Fibroblast of upper back skin (primary cell): ENCODE measurements at places on chromosomes 1 and 21.
A peak's percentile ranks its signal among the peaks of the same experiment; 100 is the strongest.

DNA sequence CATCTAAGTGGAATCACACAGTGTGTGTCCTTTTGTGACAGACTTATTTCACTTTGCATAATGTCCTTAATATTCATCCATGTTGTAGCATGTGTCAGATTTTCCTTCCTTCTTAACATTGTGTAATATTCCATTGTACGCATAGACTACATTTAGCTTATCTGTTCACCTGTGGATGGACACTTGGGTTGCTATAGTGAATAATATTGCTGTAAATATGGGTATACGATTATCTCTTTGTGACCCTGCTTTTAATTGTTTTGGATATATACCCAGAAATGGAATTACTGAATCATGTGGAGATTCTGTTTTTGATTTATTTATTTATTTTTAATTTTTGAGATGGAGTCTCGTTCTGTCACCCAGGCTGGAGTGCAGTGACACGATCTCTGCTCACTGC lies 63.0 kb upstream of the ATP5PO start:
- no peak for DNase-seq

GRCh38 chr1:187413405-187414169 lies 584.8 kb downstream of the PLA2G4A start:
- no peak for DNase-seq

GRCh38 chr1:47984175-47984789 lies 12.9 kb downstream of the TRABD2B start:
- DNase-seq = no peak

DNA sequence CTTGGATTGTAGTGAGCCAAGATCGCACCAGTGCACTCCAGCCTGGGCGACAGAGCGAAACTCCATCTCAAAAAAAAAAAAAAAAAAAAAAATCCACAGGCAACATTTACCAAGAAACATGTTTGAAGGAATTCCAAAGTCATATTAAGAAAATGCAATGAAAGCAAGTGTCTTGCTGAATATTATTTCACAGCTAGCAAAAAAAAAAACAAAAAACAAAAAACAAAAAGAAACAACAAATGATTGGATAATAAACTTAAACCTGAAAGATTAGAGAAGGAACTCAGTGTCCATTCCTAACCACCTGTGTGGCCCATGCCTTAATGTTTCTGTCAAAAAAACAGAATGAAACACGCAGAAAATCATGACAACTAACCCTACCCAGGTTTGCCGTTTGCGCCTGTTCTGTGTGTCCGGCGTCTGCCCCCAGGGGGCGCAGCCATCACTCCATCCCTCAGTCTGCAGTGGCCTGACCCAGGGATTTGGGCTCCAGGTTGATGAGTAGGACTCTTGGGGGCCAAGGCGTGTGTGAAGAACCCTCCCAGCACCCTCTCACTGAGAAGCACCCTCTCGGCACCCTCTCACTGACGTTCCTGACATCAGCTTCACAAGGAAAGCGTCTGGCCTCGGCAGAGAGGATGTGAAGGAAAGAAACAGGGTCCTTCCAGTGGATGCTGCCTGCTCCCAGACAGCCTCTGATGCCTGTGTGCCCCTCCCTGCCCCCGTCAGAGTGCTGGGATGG lies 19.2 kb upstream of the PTTG1IP start:
- DNase-seq = no peak

DNA sequence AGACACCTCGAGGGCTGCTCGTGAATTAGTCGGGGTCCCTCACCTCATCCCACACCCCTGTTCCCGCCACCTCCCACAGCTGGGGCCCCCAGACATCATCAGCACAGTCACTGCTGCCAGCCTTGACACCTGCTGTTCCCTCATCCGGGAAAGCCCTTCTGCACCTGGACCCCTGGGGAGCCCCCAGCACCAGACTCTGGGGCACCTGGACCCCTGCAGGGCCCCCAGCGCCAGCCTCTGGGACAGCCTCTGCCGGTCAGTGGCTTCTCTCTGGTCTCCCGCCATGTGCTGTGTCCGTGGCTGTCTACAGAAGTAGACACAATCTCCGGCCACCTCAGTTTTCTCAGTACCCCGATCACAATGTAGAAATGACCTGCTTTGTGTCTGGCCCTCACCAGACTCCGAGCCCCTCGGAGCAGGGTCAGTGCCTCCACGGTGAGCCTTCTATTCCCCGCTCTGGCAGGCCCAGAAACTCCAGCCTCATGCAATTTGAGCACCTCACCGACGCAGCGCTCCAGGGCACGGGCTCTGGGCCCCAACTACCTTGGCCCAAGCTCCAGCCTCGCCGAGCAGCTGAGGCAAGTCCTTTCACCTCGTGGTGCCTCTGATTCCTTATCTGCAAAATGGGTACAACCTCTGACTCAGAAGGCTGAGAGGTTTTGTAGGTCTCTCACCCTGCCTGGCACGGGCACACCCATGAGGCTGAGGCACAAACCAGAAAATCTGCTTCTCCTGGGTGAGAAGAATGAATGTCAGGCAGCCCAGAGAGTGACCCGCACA lies 84.7 kb downstream of the RIPK4 start:
- DNase-seq = no peak

GRCh38 chr1:161719325-161719611 lies 2.1 kb upstream of the FCRLB start:
- no peak for DNase-seq

GRCh38 chr1:93447481-93448291 lies at the start of gene FNBP1L:
TSS of gene FNBP1L (plus strand) at chr1:93448118. CDS start at chr1:93448282, 164 bp downstream.
- peak; percentile 68 for DNase-seq

DNA sequence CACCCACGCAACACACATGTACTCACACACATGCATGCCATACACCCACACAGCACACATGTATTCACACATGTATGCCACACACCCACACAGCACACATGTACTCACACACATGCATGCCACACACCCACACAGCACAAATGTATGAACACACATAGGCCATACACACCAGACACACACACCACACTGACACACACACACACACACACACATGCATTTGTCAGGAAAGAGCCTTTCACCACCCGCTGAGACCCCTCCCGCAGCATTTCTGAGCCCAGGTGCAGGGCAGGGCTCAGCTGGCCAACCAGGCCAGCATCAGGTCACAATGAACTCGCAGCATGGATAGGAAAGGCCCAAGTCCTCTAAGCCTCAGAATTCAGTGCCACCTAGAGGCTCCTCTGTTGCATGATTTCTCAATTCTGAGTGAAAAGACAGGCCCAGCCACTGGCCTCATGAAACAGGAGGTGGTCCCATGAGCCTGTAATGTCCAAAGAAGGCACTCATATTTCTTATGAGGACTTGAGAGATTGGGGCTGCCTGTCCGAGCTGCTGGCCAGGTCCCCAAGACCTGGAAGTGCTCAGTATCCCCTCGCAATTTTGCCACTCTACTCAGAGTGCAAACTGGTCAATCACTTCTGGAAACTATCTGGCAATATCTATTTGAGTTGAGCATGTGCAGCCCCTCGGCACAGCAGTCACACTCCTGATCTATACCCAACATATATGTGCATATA lies 57.3 kb downstream of the PSMG1 start:
- peak; percentile 76 for DNase-seq

- DNase-seq = no peak
Observed at GRCh38 chr1:27275696-27276095, 41.3 kb downstream of the WDTC1 start.

DNA sequence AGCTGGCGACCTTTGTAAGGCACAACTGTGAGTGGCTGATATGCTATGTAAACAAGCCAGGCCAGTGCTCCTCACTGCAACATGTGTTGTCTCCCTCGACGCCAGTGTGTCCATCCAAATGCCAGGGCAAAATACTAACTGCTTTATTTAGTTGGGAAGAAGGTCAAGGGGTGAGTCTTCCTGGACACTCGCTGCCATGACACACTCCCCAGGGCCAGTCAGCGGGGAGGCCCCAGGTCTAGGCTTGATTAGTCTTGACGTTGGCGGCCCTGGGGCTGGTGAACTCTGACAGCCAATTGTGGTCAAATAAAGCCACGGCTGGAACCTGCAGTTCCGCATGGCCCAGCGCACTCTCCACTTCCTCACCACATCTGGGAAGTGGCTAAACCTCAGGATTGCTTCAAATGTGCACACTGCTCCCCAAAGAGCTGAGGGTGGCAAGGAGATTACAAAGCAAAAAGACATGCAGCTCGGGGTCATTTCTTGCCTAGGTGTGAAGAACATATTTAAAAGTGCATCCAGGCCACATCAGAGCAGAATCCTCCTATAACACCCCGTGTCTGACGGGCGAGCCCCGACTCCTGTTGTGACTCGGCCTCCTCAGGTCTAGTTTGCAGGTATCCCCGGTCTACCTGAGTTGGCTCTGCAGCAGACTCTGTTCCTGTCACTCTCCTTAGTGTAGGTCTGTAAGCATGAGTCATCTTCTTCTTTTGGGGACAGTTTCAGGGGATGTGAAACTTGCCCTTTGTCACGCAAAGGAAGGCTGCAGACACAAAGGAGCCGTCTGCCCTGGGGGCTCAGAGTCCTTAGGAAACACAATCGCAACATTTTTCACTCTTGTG lies 183.5 kb downstream of the RUNX1 start:
- DNase-seq = no peak

DNA sequence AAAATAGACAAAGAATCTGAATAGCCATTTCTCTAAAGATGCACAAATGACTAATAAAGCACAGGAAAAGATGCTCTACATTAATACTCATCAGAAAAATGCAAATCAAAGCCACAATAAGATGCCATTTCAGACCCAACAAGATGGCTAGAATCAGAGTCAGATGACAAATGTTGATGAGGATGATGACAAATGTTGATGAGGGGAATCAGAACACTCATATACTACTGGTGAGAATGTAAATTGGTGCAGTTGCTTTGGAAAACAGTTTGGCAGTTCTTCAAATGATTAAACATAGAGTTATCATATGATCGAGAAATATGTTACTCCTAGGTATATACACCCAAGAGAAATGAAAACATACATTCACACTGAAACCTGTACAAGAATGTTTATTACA lies 33.9 kb downstream of the LRRC40 start:
- DNase-seq = no peak
